ENCODE measurements at places on chromosomes 13 and 19. TPM values are rescaled to one million over a fixed set of nuclear protein-coding genes. Genes with fewer than 3 reads are reported as not detected.

ANGPTL8 gene
- not detected for total RNA-seq

PPFIA3 gene
- total RNA-seq, result 5.1 TPM

ZNF473 gene
- 9.2 TPM for total RNA-seq

- H3K27ac ChIP-seq, result no peak overlapping the region
- H3K27me3 ChIP-seq, result no peaks in the 10 kb centered on the region
- DNase-seq, result no peak
- no peak overlapping the region for H3K4me3 ChIP-seq
- no peaks in the 10 kb centered on the region for H3K4me1 ChIP-seq
- no peaks in the 10 kb centered on the region for H3K36me3 ChIP-seq
Observed at GRCh38 chr13:39900106-39900750, 244.8 kb downstream of the COG6 start.

DNA sequence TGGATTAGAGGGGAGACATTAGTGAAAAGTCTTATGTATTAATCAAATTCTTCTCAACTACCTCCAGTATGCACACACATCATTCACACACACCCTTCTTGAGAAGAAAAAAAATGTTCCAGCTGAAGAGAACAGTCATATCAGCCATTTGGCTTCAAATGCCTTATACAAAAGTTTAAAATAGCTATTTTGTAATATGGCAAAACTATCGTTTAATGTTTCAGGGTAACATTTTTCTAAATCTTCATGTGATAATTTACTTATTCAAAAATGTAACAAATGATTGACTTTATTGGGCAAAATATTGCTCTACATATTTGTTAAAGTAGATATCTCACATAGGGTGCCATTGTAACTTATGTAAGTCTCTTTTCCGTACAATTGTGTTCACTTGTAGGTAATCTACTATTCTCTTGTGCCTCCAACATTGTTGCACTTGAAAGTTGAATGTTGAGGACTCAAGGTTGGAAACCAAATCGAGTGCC is 13.6 kb downstream of the ZIC2 start:
- H3K27ac ChIP-seq, result no peak overlapping the region
- no peak overlapping the region for H3K4me3 ChIP-seq
- peaks cover 85% of the 10 kb centered on the region for H3K27me3 ChIP-seq

GRCh38 chr19:6233827-6234511 is 45.8 kb downstream of the MLLT1 start:
- no peaks in the 10 kb centered on the region for H3K27me3 ChIP-seq
- no peak overlapping the region for H3K4me3 ChIP-seq
- no peak for DNase-seq
- no peak overlapping the region for H3K27ac ChIP-seq

- no peaks in the 10 kb centered on the region for H3K27me3 ChIP-seq
- peaks cover 40% of the 10 kb centered on the region for H3K4me1 ChIP-seq
- H3K4me3 ChIP-seq, result peak overlapping the region; percentile 91
- peak overlapping the region; percentile 99 for H3K27ac ChIP-seq
- DNase-seq, result peak; percentile 74
- H3K36me3 ChIP-seq, result peaks cover 2% of the 10 kb centered on the region
Observed at GRCh38 chr13:74132152-74132775, 1.9 kb downstream of the KLF12 start.

- no peaks in the 10 kb centered on the region for H3K27me3 ChIP-seq
- peak overlapping the region; percentile 100 for H3K27ac ChIP-seq
- H3K4me1 ChIP-seq, result peaks cover 34% of the 10 kb centered on the region
- no peak for DNase-seq
Observed at GRCh38 chr13:26222520-26223046, 469 bp upstream of the RNF6 start.

- peaks cover 38% of the 10 kb centered on the region for H3K27me3 ChIP-seq
- no peak overlapping the region for H3K4me3 ChIP-seq
- no peak overlapping the region for H3K27ac ChIP-seq
- DNase-seq, result no peak
Observed at GRCh38 chr13:83876546-83876945, 5.7 kb downstream of the SLITRK1 start.

- H3K27me3 ChIP-seq, result peaks cover 16% of the 10 kb centered on the region
- no peaks in the 10 kb centered on the region for H3K4me1 ChIP-seq
- no peak overlapping the region for H3K27ac ChIP-seq
- no peak for DNase-seq
- H3K36me3 ChIP-seq, result no peaks in the 10 kb centered on the region
- no peak overlapping the region for H3K4me3 ChIP-seq
Observed at GRCh38 chr13:102907886-102908515, 62.2 kb downstream of the ERCC5 start.
